Lung (tissue), 17 donors: ENCODE measurements at places on chromosomes 5 and 9. TPM values are rescaled to one million over a fixed set of nuclear protein-coding genes. Genes with fewer than 3 reads are reported as not detected.
A peak's percentile ranks its signal among the peaks of the same experiment; 100 is the strongest.

Gene C9
- not detected for polyA plus RNA-seq

- H3K4me3 ChIP-seq = peak overlapping the region; percentile 8
- no peaks in the 10 kb centered on the region for H3K27me3 ChIP-seq
Observed at GRCh38 chr9:129321286-129322021, 143.4 kb upstream of the IER5L start.

DNA sequence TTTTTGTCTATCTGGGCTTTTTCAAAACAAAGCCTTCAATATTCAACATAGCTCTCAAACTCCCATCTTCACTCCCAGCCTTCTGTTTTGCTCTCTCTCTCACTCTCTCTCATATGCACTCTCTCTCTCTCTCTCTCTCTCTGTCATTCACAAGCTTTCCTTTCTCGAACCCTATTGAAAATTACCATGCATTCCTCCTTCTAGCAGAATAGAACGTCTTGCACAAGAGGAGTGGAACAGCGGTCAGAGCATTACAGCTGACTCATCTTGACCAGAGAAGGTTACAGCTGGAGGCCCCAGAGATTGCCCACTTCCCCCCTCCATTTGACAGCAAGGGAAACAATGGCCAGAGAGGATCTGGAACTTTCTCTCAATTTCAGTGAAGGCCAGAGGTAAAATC lies 51.0 kb upstream of the LIFR start:
- no peaks in the 10 kb centered on the region for H3K27me3 ChIP-seq
- peak; percentile 22 for DNase-seq
- H3K27ac ChIP-seq = no peak overlapping the region
- H3K4me1 ChIP-seq = no peaks in the 10 kb centered on the region

DNA sequence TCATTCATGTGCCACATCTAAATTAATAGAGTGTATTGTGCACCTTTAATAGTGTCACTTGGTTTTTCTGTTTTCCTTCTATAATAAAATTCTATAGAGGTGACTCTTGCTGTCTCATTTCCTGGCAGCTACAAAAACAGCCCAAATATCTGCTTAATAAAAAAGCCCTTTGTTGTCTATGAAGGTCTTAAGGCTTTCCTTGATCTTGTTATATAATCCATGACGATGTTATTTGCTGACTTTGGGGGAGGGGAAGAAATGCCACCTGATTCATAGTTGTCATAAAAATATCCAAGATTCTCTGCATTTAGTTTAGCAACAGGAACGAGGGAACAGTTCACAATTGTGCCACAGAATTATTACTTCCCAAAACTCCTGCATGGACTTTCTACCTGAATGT lies 31.3 kb downstream of the CPEB4 start:
- DNase-seq = no peak
- H3K4me1 ChIP-seq = peaks cover 9% of the 10 kb centered on the region
- H3K36me3 ChIP-seq = no peaks in the 10 kb centered on the region
- H3K27me3 ChIP-seq = no peaks in the 10 kb centered on the region
- H3K27ac ChIP-seq = peak overlapping the region; percentile 53

GRCh38 chr5:10301842-10302610 lies 5.7 kb downstream of the CMBL start:
- H3K27ac ChIP-seq = no peak overlapping the region
- peaks cover 11% of the 10 kb centered on the region for H3K4me1 ChIP-seq
- H3K4me3 ChIP-seq = no peak overlapping the region
- H3K27me3 ChIP-seq = no peaks in the 10 kb centered on the region
- DNase-seq = no peak

Gene GPR151
- polyA plus RNA-seq = not detected

GRCh38 chr9:102550266-102550665 lies 444.9 kb upstream of the CYLC2 start:
- no peak for DNase-seq
- no peaks in the 10 kb centered on the region for H3K27me3 ChIP-seq
- H3K4me1 ChIP-seq = no peaks in the 10 kb centered on the region

Gene SMU1
- 12.5 TPM for polyA plus RNA-seq

DNA sequence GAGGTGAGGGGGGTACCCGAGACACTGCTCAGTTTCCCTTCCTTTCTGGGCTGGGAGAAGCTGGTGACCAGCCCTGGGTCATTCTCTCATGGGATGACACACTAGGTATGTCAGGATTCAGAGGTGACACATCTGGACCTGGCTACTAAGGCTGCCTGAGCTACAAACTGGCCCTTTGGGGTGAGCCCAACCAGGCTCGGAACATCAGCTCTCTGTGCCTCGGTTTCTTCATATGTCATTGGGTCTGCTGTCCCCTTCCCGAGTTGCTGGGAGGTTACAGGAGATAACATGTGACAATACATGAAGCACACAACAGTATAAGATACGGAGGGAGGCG lies 11.8 kb downstream of the CARD19 start:
- H3K4me3 ChIP-seq = no peak overlapping the region
- no peak overlapping the region for H3K27ac ChIP-seq
- H3K27me3 ChIP-seq = no peaks in the 10 kb centered on the region
- H3K4me1 ChIP-seq = no peaks in the 10 kb centered on the region
- no peak for DNase-seq
- peaks cover 3% of the 10 kb centered on the region for H3K36me3 ChIP-seq

Gene TMEM161B
- 5.2 TPM for polyA plus RNA-seq

DNA sequence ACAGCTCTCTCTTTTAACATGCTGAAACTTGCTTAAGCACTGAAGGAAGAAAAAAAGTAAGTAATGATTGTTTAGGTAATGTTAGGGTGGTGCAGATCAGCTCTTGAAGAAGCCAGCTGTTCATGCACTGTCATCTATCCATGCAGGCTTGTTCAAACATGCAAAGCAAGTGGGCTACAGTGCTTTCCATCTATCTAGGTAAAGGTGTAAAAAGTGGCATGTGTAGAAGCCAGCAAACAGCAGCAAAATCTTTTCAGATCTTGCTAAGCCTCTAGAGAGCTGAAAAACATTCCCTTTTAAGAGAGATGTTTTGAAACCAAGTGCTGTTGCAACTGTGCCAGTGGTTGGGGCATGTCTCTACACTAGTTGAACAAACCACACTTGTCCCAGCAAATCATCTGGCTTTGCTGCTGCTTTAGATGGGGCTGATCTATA lies 214.4 kb downstream of the EFNA5 start:
- H3K27ac ChIP-seq = no peak overlapping the region
- no peak for DNase-seq
- H3K4me3 ChIP-seq = no peak overlapping the region
- H3K36me3 ChIP-seq = no peaks in the 10 kb centered on the region
- H3K27me3 ChIP-seq = no peaks in the 10 kb centered on the region

DNA sequence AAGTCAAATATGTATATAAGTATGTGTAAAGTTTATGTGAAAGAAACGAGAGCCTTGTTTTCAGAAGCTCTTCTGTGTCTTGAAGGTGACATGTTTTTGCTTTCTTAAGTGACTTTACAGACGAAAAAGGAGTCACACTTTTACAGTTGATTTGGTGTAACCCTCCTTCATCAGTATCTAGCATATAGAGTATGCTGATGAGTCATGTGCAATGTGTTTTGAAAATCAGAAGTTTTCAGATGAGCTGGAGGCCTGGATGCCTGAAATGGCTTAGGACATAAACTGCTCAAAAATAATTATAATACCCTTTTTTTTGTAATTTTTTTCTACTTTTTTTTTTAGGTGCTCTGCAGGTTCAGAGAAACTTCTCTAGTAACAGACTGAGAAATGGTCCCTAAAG lies 209.5 kb downstream of the CD180 start:
- no peak overlapping the region for H3K4me3 ChIP-seq
- no peak overlapping the region for H3K27ac ChIP-seq
- H3K36me3 ChIP-seq = no peaks in the 10 kb centered on the region
- no peak for DNase-seq
- H3K4me1 ChIP-seq = peaks cover 20% of the 10 kb centered on the region

GRCh38 chr9:105244734-105245028 lies 230 bp downstream of the SLC44A1 start:
- peak overlapping the region; percentile 95 for H3K27ac ChIP-seq
- H3K36me3 ChIP-seq = no peaks in the 10 kb centered on the region
- DNase-seq = no peak
- peak overlapping the region; percentile 73 for H3K4me3 ChIP-seq
- no peaks in the 10 kb centered on the region for H3K27me3 ChIP-seq

GRCh38 chr9:89523948-89524347 lies 26.0 kb upstream of the SEMA4D start:
- no peaks in the 10 kb centered on the region for H3K27me3 ChIP-seq
- no peak overlapping the region for H3K27ac ChIP-seq
- H3K36me3 ChIP-seq = no peaks in the 10 kb centered on the region

Gene GPRIN1
- 0.68 TPM for polyA plus RNA-seq

Gene KDM4C
- 11.8 TPM for polyA plus RNA-seq

DNA sequence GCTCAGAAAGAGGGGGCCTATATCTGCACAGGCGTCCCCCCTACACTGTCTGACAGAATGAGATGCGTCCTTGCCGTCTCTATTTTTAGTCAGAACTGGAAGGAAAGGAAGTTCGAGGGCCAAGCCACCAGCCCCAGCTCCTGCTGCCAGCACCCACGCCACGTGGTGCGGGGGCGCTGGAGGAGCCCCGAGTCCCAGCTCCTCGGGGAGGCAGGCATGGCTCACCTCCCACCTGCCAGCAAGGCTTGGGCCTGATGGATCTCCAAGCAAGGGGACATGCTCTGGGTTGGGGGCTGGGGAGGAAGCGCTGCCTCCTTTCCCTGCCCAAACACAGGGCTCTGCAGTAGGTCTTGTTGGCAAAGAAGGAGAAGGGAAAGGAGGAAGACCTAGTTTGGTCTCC lies 80.3 kb upstream of the ARAP3 start:
- H3K27me3 ChIP-seq = no peaks in the 10 kb centered on the region
- no peaks in the 10 kb centered on the region for H3K36me3 ChIP-seq

- H3K36me3 ChIP-seq = peaks cover 2% of the 10 kb centered on the region
- H3K4me3 ChIP-seq = no peak overlapping the region
Observed at GRCh38 chr5:95768731-95769130, 37.6 kb downstream of the RHOBTB3 start.
